ENCODE measurements at places on chromosomes 5 and 9.

- DNase-seq: no peak
These were observed 115.8 kb upstream of the FBXL7 start for GRCh38 chr5:15384176-15384575.

- DNase-seq: no peak
These were observed 71.3 kb downstream of the HRH2 start for GRCh38 chr5:175728885-175729828.

GRCh38 chr5:32231241-32231640 is 57.1 kb upstream of the GOLPH3 start:
- no peak for DNase-seq

- no peak for DNase-seq
These were observed 68.2 kb downstream of the MFAP3 start for GRCh38 chr5:154107010-154107409.

GRCh38 chr9:68643901-68644809 is 60.9 kb upstream of the PIP5K1B start:
- DNase-seq: peak; percentile 38

GRCh38 chr9:4614627-4615026 is 47.5 kb upstream of the PLPP6 start:
- no peak for DNase-seq

DNA sequence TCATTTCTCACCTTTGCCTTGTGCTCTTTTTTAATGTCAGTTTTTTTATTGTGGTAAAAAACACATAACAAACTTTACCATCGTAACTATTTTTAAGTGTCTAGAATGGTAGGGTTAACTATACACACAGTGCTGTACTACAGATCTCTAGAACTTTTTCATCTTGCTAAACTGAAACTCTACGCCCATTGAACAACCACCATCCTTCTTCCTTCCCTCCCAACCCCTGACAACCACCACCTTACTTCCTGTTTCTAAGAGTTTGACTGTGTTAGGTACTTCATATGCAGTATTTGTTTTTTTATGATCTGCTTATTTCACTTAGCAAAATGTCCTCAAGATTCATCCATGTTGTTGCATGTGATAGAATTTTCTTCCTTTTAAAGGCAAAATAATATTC is 54.9 kb downstream of the PSAT1 start:
- DNase-seq: no peak

DNA sequence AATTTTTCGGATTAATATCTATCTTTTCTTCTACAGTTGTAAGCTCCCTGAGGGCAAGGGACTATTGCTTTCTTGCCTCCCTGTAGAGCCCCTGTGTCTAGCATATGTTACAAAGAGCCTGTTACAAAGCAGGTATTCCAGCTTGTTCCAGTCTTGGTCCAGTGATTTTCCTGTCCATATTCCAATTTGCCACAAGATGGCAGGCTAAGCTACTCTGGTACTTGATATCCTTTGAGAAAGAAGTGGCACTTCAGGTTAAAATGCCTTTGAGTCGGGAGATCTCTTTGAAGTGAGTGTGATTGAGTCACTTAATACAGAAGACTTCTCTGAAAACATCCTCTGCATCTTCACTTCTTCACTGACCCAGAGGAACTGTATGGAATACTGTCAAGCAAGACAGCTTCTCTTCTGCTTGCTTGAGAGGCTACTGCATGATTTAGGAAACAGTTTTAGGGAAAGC is 24.5 kb downstream of the CAVIN4 start:
- no peak for DNase-seq

DNA sequence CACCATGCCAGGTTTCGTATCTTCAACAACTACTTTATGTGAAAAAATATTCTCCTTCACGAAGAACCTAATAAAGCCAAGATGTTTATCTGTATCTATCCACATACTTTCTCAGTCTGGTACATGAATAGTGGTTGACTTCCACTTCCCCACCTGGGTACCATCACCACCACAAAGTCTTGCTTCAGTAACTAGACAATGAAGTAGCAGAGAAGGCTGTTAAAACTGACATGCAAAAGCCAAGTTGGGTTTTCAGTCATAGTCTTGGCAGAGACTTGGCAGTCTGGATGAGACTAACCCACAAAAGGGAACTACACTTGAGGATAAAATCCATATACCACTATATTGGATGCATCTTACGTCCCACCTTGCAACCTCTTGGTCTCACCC is 5.0 kb downstream of the P4HA2 start:
- no peak for DNase-seq

- DNase-seq: no peak
These were observed 128.0 kb downstream of the FANCC start for GRCh38 chr9:95189251-95190098.

GRCh38 chr5:151953833-151954232 is 29.2 kb upstream of the GLRA1 start:
- no peak for DNase-seq

- no peak for DNase-seq
These were observed 2.0 kb downstream of the RNF44 start for GRCh38 chr5:176535101-176535663.

- no peak for DNase-seq
These were observed 1723.3 kb downstream of the EFNA5 start for GRCh38 chr5:105947461-105947860.

DNA sequence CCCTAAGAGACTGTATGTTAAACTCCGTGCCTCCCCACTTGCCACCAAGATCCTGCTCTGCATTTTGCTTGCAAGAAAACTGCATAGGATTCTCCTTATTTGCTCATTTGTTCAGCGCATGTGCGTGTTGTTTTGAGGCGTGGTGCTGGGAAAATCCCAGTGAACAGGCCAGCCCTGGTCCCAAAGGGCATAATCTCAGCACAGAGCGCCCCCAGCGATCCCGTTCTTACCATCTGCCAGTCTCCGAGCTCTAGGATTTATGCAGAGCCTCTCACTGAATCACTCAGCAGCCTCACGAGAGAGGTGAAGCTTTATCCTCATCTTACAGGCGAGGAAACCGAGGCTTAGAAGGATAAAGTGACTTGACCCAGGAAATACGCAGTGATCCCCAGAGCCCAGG is 11.5 kb downstream of the PRRX2 start:
- no peak for DNase-seq

DNA sequence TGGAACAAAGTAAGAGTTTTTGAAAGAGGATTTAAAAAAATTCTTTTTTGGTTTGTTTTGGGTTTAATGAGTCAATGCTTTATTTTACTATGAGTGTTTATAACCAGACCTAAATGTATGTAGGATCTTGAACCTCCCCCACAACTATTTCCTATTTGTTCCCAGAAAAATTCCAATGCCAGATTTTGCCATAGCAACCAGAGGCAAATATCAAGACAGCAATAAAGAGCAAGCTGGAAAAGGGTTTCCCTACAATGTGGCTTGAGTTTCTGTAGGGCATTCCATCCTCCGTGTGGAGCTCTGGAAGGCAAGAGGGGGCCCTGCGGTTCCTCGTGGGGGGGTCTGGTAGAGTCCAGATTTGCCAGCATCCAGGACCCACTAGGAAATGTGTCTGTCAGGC is 27.8 kb upstream of the GDNF start:
- DNase-seq: no peak

DNA sequence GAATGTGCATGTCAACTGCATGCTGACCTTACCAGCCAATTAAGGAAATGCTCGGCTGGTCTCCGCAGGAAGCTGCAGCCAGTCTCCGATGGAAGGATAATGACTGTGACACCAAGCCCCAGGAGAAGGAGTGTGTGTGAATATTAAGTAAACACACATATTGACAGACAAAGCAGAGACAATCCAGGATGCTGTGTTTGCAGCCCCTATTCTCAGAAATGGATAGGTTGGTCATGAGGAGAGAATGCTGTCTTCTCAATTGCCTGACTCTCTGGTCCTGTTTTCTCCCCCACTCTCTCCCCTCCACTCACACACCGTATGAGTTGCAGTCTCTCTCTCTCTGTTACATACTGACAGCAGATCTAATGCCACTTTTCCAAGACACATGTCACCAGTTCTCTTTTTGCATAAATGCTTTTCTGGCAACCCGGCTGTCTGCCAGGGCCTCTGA is 85.7 kb downstream of the EPB41L4A start:
- DNase-seq: no peak

Measured in GM13976 (cell line).